ENCODE measurements at places on chromosomes 16 and 17.

GRCh38 chr17:56595831-56596690 is 2.6 kb downstream of the NOG start:
- peak; percentile 6 for DNase-seq

- DNase-seq: no peak
Observed at GRCh38 chr17:4040784-4041183, 76.5 kb upstream of the ATP2A3 start.

DNA sequence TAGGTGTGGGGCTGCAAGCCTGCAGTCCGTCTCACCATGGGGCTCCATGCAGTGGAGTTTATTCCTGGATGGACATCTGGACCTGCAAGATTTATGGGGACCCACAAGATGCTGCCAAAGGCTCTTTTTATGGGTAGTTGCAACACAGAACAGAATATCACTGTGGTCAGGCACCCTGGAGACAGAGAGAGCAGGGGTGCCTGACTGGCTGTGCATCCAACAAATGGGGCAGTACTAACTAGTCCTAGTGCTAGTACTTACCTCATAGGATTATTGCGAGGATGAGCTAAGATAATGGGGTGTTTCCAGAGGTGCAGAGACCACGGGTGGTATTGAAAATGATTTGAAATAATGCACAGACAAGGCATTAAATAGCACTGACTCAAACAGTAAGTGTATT is 42.4 kb upstream of the MMP2 start:
- no peak for DNase-seq

- DNase-seq: no peak
Observed at GRCh38 chr16:76346210-76346609, 69.0 kb downstream of the CNTNAP4 start.

GRCh38 chr17:75914643-75915267 is 10.1 kb upstream of the MRPL38 start:
- DNase-seq: no peak
